Suprapubic skin (tissue), 4 donors: ENCODE measurements at places on chromosomes 13 and 19.
A peak's percentile ranks its signal among the peaks of the same experiment; 100 is the strongest.

DNA sequence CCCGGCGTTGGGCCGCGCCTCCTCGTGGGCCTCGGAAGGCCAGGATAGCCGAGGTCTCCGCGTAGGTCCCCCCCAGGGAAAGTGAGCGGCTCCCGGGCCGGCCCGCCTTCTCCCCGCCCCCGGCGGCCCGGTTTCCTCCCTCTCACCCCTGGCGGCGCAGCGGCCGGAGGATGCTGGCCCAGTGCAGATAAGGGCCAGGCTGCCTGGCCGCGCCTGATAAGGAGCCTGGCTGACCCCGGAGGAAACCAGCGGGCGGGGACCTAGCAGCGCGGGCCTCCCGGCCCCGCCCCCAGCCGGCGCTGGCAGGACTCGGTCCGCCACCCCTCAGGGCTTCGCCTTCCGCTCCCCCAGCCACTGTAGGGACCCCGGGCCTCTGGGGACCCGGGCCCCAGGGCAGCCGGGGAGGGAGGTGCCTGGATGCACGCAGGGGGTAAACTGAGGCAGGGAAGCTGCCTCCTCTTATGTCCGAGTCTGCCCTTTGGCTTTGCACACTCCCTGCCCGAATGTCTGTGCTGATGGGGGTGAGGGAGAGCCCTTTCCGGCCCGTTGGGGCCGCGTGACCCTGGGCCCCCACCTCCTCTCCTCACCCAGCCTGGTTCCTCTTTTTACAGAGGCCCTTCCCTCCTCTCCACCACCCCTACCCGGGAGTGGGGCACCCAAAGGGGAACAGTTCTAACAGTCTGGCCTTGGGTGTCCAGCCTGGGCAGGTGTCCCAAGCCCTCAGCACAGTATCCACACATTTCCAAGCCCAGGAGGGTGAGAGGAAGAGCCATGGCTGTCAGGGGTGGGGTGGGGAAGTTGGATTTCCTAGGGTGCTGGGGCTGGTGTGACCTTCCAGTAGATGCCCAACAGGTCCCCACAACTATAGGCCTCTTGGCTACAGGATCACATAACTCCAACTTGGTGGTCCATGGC is at the start of gene LYL1:
Gene LYL1 (minus strand): TSS at position 193 of the 915 bp plus-strand sequence. CDS start 1,687 bp downstream, outside the sequence.
- DNase-seq = no peak

DNA sequence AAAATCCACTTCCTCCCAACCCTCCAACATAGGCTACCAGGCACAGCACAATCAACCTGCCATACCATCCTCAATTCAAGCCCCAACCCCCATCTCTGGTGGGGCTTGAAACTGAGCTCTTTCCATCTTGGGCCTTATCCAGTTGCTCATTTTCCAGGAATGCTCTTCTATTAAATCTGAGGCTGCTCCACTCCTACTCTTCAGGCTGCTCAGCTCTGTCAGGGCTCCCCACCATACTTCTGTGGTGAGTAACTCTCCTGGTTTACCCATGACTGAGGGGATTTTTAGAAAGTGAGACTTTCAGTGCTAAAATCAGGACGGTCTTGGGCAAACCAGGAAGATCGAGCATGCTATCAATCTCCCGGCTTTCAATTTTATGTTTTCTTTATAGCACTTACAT is 512.8 kb downstream of the LMO7 start:
- DNase-seq = no peak

DNA sequence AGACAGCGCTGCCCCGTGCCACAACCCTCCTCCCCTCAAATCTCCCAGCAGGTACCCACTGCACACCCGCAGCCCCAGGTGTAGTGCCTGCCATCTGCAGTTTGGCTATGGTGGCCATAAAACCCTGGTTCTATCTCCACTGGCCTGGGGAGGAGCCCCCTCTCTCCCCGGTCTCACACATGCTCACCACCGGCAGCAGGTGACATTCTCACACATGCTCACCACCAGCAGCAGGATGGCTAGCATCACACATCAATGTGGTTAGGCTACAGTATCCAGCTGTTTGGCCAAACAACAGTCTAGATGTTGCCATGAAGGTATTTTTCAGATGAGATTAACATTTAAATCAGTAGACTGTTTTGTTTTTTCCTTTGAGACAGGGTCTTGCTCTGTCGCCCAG is 31.1 kb downstream of the ELL start:
- DNase-seq = no peak

DNA sequence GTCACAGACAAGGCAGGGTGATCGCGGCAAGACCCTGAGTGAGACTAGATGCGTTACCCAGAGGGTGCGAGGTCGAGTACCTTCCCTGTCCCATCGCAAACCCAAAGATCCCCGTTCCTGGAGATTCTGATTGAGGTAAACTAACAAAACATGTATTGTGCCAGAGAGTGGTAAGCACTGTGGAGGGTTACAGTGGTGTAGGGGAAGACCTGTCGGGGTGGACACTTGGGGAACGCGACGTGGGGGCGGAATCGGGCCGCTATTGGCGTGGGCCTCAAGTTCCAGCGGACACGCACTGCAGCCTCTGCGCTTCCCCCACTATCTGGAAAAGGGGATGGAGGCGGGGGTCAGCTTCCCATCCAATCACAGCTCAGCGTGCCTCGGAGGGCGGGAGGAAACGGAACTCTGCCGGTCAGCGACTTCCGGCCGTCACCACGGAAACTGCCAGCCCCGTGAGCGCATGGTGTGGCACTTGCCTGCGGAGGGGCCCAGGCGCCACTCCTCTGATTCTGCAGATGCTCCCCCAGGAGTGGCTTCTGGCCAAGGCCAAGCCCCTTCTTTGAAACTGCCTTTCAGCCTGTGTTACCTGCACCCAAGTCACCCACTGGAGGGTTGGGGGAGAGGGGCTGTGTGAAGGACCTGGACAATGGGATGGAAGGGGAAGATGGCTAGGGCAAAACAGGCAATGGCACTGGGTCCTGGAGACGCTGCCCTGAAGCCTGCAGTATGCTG is 1.0 kb upstream of the UBE2M start:
- DNase-seq = peak; percentile 96

DNA sequence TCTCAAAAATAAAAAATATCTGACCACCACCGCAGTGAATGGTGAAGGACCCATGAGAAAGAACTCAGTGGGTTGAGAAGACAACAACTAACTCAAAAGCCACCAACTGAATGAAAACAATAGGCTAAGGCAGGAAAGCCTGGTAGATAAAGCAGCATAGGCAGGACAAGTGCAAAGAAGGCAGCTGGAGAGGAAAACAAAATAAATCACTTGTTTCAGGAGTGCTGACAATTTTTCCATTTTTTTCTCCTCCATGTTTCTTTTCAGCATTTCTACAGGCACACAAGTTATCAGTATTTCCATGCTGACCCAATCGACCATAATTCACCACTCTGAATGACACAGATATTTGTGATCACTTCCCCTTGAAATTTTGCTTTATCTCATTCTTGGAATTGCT is 597.8 kb downstream of the LIG4 start:
- DNase-seq = no peak

GRCh38 chr13:20470136-20470535 is 55.5 kb downstream of the CRYL1 start:
- no peak for DNase-seq

GRCh38 chr19:3520166-3521103 is 14.3 kb downstream of the FZR1 start:
- DNase-seq = peak; percentile 66

DNA sequence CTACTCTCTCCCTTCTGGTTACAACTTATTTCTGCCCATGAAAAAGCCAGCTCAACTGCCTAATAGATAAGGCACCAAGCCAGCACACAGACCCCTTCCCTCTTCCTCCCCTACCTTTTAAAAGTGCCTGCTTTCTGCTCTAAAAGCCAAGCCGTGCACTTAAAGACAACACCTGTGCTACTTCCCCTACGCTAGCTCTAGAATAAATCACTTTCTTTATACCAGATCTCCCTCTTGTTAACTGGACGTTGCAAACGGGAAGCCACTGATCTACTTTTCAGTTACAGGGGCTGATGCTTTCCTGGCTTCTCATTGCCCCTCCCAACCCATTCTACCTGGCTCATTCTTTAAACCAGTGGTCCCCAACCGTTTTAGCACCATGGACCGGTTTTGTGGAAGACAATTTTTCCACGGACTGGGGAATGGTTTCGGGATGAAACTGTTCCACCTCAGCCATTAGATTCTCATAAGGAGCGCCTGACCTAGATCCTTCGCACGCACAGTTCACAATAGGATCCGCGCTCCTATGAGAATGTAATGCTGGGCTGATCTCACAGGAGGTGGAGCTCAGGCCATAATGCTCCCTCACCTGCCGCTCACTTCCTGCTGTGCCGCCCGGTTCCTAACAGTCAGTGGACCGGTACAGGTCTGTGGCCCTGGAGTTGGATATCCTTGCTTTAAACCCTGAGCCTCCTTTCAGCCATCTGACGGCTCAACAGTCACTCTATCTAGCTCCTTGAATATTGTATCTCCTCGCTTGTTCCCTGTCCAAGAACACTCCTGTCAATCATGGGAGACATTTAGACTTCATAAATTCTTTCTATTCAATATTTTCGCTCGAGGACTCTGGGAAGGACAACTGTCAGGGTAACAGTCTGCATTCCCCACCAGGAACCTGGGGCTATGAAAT is 841 bp upstream of the ZNF223 start:
- DNase-seq = no peak

- DNase-seq = no peak
Measured at GRCh38 chr13:97574926-97575325, 141.0 kb downstream of the RAP2A start.

- no peak for DNase-seq
Measured at GRCh38 chr13:77729502-77730221, 32.2 kb downstream of the SLAIN1 start.

- no peak for DNase-seq
Measured at GRCh38 chr13:112744168-112745021, 54.6 kb downstream of the ATP11A start.

GRCh38 chr13:33033051-33033812 is 17.0 kb downstream of the KL start:
- no peak for DNase-seq

DNA sequence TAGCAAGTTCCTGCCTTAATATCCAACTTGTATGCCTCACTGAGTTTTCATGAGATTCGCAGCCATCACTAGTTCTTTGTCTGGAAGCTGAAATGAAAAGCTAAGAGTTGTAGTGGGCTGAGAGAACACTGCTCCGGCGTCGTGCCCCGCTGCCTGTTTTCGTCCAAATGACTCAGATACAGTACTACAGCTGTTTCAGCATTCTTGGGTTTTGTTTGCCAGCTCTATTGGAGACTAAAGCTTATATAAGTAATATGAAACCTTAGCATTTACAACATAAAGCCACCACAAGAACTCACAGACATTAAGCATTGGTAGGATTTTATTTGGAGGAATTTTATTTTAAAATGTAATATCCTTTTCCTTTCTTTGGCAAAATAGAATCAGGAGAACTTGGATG is 299.7 kb downstream of the DLEU7 start:
- DNase-seq = no peak

DNA sequence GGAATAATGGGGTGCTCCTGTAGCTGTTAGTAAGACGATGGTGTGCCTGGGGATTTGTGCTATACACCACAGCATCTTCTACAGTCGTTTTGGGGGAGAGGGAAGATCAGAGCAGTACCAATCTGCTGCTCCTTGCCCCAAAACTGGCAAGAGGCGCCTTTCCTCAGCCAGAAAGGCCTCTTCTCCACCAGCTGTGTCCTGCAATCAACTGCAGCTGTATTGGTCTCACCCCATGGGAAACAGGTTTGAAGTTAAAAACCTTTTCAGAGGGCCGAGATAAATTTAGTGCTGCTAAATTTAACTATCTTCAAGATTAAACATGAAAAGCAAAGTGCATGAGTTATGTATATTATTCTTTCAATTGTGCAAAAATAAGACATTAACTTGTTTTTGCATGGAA is 1.2 kb upstream of the RNASEH2B start:
- DNase-seq = no peak

DNA sequence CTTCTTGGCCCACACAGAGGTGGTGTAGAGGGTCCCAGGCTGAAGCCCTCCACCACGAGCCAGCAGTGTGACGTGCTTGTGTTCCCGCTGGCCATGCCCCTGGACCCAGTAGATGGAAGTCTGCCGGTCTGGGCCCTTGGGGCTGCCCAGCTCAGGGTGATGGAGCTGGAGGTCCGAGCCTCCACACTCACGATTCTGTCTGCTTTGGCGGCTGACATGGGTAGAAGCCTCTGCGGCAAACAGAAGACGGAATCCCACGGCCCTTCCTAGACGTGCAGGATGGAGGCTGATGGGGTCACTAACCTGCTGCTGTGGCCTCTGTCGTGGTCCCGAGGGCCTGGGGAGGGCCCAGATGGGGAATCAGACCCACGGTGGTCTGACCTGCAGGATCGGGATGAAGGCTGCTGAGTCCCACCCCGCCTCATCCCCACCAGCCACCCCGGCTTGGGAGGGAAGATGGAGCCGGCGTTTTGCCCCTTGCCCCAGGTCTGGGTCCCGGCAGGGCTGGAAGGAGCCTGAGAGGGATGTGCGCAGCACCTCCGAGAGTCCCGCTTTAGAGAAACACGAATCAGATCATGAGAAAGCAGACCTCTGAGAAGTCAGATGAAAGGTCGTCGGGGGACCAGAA is 4.4 kb downstream of the TMEM86B start:
- DNase-seq = no peak

- DNase-seq = no peak
Measured at GRCh38 chr13:82654143-82654542, 1228.1 kb downstream of the SLITRK1 start.

GRCh38 chr13:53064731-53065130 is 36.1 kb downstream of the OLFM4 start:
- DNase-seq = no peak

DNA sequence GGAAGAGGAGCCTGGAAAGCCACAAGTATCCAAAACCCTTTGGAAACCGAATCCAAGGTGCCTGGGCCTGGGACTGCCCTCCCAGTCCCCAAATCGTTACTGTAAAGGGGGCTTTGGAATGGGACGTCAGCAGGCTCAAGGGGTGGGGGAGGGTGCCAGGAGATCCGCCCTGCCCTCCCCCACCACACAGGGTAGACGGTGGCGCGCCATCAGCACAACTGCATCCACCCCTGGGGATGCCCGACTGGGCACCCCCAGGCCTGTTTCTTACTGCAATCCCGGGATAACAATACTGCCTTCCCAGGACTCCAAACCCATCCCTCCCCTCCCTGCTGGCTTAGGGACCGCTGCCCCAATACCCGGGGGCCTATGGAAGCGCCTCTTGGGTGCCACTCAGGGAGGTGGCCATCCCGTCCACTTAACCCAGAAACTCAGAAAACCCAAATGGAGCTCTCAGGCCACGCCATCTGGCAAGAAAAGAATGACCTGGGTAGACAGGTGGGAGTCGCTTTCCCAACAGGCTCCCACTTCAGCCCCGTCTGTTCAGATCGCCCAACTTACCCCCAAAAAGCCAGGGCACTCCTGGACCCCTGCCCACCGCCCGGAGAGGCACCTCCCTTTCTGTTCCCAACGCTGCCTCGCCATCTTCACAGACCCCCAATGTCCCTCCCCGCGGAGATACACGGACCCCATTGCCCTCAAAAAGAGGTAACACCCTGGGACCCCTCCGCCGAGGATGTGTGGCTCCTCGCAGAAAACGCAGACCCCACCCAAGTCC is 2.4 kb downstream of the KLF16 start:
- DNase-seq = no peak
